RWPE2 (cell line): ENCODE measurements at places on chromosomes 3 and 15.

GRCh38 chr3:101966226-101966625, 116.9 kb downstream of the NFKBIZ start:
- H3K36me3 ChIP-seq = no peaks in the 10 kb centered on the region
- no peak for DNase-seq
- no peaks in the 10 kb centered on the region for H3K27me3 ChIP-seq
- H3K27ac ChIP-seq = no peak overlapping the region
- no peak overlapping the region for H3K4me3 ChIP-seq

- H3K36me3 ChIP-seq = no peaks in the 10 kb centered on the region
- no peaks in the 10 kb centered on the region for H3K27me3 ChIP-seq
- H3K4me3 ChIP-seq = no peak overlapping the region
- DNase-seq = no peak
Measured at GRCh38 chr3:190024912-190025311, 95.8 kb downstream of the P3H2 start.

- H3K27me3 ChIP-seq = no peaks in the 10 kb centered on the region
- H3K36me3 ChIP-seq = peaks cover 39% of the 10 kb centered on the region
Measured at GRCh38 chr15:82810890-82811426, 1.5 kb downstream of the WHAMM start.

- H3K4me3 ChIP-seq = no peak overlapping the region
- DNase-seq = no peak
- peaks cover 84% of the 10 kb centered on the region for H3K36me3 ChIP-seq
- H3K27ac ChIP-seq = no peak overlapping the region
- H3K27me3 ChIP-seq = no peaks in the 10 kb centered on the region
Measured at GRCh38 chr3:25610167-25610566, 54.5 kb downstream of the TOP2B start.

GRCh38 chr15:66620744-66621344, 55.0 kb upstream of the LCTL start:
- H3K36me3 ChIP-seq = no peaks in the 10 kb centered on the region
- no peaks in the 10 kb centered on the region for H3K27me3 ChIP-seq
- H3K4me3 ChIP-seq = no peak overlapping the region
- H3K4me1 ChIP-seq = no peaks in the 10 kb centered on the region
- H3K27ac ChIP-seq = no peak overlapping the region

DNA sequence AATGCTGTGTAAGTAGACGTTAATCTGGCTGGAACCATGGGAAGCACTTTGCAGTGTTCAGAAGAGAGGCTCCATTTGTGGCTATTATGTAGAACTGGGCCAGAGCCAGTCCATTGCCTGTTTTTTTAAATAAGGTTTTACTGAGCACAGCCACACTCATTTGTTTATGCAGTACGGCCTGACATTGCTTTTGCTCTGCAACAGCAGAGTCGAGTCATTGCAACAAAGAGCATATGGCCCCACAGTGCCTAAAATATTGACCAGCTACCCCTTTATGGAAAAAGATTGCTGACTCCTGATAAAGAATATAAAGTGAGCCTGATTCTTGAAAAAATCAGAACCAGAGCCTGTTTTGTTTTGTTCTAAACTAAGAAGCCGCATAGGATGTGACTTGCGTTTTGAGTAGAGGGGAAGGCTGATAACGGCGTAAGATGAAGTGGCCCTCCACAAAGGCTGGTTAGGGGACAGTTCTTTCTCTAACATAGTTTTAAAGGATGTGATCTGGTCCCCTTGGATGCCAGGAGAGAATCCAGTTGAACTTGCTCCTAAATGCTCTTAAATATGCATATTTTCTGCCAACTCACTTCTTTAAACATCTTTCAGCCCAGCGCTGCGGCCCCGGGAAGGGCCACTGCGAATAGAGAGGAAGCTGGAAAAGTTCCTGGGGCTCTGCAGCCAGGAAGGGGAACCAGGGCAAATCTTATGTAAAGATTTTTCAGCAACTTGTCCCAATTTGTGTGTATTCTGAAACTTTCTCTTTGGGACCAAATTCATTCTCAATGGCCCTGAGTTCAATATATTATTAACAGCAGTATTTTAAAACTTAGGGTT, 64.5 kb downstream of the GLDN start:
- no peaks in the 10 kb centered on the region for H3K36me3 ChIP-seq
- no peak overlapping the region for H3K27ac ChIP-seq
- no peaks in the 10 kb centered on the region for H3K27me3 ChIP-seq
- no peak overlapping the region for H3K4me3 ChIP-seq
- no peak for DNase-seq
- no peaks in the 10 kb centered on the region for H3K4me1 ChIP-seq

DNA sequence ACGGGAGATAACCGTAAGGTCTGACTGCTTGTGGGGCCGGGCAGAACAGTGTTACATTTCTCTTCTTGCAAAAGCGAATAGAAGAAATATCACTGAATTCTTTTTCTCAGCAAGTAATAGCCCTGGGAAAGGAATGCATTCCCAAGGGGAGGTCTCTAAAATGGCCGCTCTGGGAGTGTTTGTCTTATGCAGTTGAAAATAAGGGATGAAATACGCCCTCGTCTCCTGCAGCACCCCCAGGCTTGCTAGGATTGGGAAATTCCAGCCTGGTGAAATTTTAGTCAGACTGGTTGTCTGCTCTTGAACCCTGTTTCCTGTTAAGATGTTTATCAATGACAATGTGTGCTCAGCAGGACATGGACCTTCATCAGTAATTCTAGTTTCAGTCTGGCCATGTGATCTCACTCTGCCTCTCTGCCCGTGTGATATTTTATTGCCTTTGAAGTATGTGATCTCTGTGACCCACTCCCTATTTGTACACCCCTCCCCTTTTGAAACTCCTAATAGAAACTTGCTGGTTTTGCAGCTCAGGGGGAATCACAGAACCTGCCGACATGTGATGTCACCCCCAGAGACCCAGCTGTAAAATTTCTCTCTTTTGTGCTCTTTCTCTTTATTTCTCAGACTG, 715.6 kb downstream of the ROBO1 start:
- no peak overlapping the region for H3K27ac ChIP-seq
- no peak overlapping the region for H3K4me3 ChIP-seq
- DNase-seq = no peak
- no peaks in the 10 kb centered on the region for H3K27me3 ChIP-seq
- no peaks in the 10 kb centered on the region for H3K36me3 ChIP-seq
- no peaks in the 10 kb centered on the region for H3K4me1 ChIP-seq
